IMR-90 (cell line): ENCODE measurements at places on chromosomes 4 and X. TPM values are rescaled to one million over a fixed set of nuclear protein-coding genes. Genes with fewer than 3 reads are reported as not detected.

Gene PABPC5
- total RNA-seq: 0.90 and 1.7 TPM in 2 replicates

Gene SUPT20HL2
- not detected in 2 replicates for total RNA-seq

Gene TLR1
- total RNA-seq: 1.1 TPM in 2 replicates

Gene VEGFD
- total RNA-seq: under 0.01 and 0.18 TPM in 2 replicates

- peak; percentile 48 for DNase-seq
Measured at GRCh38 chr4:98341309-98341708, 80.1 kb downstream of the RAP1GDS1 start.

DNA sequence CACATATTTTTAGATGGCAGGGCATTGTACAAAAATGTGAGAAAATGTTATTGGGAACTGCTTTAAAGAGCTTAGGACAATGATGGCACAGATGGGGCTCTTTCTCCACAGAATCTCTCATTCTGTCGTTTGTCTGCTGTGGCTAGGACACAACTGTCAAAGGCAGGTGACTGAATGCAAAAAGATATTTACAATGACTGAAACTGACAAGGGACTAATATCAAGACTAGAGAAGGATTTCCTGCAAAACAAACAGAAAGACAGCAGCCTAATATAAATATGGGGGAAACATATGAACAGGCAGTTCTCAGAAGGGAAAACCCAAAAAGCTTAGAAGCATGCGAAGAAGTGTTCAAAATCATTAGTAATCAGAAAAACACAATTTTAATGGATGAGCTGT lies 177.5 kb upstream of the AFF2 start:
- no peak for DNase-seq

DNA sequence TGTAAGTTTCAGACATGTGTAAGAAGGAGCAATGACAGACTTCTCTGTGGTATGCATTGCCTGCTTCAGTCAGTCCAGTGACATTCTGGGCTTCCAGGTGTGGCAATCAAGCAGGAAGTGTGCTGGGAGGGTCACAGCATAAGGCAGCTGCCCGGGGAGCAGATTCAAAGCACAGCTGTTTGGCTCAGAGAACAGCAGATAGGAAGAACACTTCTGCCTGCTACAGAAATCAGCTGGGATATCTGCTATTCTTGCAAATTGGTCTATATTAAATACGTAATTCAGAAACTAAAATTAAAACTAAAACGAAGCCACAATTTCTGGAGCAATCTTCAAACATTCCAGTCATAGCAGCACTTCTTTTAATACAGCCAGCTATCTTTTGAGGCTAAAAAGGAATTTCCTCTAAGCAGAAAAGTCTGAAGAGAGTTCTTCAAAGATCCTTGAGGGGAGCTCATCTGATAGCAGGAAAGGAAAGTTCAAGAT lies 47.5 kb upstream of the GALNT7 start:
- peak; percentile 25 for DNase-seq

- DNase-seq: no peak
Measured at GRCh38 chr4:107247738-107248137, 211.6 kb upstream of the DKK2 start.

- DNase-seq: no peak
Measured at GRCh38 chr4:33628296-33628695, 2616.0 kb downstream of the ARAP2 start.

DNA sequence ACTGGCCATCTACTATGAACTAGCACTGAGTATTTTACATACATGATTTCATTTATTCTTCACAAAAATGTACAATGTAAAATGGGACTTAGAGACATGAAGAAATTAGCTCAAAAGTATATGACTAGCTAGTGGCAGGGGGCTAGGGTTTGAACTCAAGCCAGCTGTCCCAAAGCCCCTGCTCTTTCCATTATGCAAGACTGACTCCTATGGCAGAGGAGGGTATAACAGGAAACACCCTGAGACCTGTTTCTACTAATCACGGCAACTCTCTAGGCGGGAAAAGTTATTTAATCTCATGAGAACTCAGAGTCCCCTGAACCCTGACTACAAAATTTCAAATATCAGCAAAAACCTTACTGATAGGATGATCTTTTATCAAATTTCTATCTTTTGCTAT lies 150.6 kb downstream of the PRDM5 start:
- no peak for DNase-seq

DNA sequence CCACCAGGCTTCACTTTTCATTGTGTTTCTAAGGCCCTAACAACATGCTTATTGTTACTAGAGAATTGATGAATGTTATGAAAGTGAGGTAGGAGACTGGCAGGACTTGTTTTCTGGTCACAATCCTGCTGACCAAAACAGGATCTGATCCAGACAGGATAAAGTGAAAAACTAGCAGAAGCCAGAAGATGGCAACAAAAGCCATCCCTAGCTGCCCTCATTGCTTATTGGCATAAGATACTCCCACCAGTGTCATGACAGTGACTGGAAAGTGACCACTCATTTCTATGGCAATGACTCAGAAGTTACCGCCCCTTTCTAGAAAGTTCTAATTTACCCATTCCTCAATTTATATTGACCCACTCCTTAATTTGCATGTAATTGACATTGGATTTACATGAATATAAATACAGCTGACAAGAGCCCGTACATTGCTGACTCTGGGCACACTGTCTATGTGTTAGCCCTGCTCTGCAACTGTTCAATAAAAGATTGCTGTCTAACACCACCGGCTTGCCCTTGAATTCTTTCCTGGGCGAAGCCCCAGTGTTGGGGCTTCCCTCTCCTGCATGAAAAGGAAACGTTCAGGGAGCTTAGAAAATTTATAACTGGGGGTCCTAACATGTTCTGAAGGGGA lies 30.0 kb upstream of the FGG start:
- no peak for DNase-seq

DNA sequence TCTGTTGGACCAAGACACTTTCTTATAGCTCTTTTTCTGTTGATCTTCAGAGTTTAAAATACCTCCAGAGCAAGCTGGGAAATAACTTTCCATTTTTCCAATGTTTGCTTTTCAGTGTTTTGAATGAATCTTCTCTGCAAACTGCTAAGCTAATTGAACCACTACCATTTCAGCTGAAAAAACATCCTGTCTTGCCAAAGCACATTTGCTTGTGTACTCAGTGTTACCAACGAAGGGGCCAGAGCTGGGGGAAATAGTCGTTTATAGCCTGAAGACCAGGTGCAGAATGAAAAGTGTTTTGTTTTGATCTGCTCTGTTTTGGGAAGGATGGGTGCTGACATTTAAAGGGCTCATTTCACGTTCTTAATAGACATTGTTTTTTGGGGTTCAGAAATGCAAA lies 88.4 kb upstream of the CLNK start:
- no peak for DNase-seq

GRCh38 chr4:60723796-60724195 lies 476.3 kb upstream of the ADGRL3 start:
- no peak for DNase-seq

GRCh38 chrX:11792461-11793421 lies 34.7 kb downstream of the MSL3 start:
- DNase-seq: no peak

DNA sequence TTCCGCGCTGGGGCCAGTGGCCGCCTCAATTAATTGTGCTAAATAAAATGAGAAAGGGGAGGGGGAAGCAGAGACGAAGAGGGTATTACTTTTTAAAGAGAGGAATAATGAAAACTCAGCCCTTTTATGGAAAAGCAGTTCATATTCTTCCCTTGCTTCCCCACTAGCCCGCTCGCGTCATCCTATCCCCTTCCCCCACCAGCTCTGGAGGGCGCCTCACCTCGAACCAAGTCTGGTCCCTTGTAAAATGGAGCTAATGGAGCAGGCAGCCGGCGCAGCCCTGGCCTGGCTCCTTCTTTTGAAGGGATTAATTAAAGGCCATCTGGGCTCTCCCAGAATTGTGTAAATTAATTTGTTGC lies 511 bp upstream of the NKX6-1 start:
- no peak for DNase-seq

- peak; percentile 90 for DNase-seq
Measured at GRCh38 chr4:158809611-158810486, 41.0 kb downstream of the FNIP2 start.

- peak; percentile 64 for DNase-seq
Measured at GRCh38 chrX:1462596-1463251, 10.0 kb upstream of the ASMTL start.

DNA sequence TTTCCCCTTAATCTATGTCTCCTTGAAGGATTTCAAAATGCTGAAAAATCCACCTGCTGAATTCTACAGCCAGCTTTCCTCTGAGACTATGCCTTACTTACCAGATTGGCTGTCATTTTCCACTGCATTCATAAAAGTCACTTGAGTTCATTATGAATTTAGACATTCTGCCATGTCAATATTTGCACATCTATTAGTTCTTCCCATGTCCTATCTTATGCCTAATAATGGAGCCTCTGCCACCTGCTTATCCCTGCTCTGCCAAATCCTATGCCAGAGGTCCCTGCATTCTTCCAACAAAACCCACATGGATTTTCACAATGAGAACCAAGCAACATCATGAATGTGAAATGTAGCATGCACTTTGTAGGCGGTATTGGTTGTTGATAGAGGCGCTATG lies 42.6 kb downstream of the GASK1B start:
- DNase-seq: no peak

DNA sequence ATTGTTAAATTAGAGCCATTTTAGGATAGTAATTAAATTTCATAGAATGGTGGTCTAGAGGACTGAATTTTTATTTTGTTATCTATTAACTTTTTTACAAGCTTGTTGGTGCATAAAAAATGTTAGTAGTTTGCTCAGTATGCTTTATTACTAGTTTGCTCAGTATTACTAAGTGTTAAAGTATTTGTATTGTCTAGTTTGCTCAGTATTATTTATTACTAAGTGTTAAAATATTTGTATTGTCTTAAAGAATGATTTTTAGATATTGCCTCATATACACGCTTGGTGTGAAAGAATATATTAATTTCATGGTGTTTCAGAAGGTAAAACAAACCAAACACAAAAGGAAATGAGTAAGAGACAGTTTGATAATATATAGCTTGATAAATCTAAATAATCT lies 268.4 kb upstream of the MAGEB18 start:
- DNase-seq: no peak
